Uterus (tissue), 4 donors: ENCODE measurements at places on chromosomes 2 and 18. TPM values are rescaled to one million over a fixed set of nuclear protein-coding genes. Genes with fewer than 3 reads are reported as not detected.

DNA sequence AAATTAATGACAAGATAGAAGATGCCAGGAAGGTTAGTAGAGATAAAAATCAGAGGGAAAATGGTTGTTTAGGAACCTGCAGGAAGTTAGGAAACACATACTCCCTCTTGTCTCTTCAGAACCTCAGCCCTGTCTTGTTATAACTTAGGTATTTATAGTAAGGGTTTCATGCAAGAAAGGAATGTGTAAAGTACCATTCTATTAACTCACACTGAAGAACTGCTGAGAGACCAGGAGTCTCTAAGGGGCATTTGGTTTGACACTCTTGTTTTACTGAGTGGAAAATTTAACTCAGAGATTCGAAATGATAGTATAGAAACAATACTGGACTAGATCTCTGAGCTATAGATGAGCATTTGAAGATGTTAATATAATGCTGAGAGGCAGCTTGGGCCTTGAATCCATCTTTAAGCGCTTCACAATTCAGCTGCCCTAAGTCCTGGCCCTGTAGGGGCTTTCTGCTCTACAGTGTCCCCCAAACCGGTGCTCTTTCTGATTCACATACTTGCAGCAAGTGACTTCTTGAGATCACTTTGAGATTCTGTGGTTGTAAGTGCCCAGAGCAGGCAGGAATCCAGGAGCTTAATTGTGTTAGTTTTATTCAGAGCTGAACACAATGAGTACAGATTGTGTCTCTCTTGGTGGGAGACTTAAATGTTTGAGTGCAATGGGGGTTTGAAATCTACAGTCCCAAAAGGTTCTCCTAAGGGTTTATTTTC is 235.0 kb upstream of the RGPD4 start:
- no peak for DNase-seq

Gene PID1
- total RNA-seq = 26.4 TPM

GRCh38 chr2:174763780-174764179 is 492 bp downstream of the CHRNA1 start:
- DNase-seq = no peak

Gene ZNF24
- 28.5 TPM for total RNA-seq

Gene FSIP2
- 4.3 TPM for total RNA-seq

Gene MFSD2B
- total RNA-seq = 1.4 TPM

GRCh38 chr18:33751613-33752221 is 173.7 kb downstream of the ASXL3 start:
- no peak for DNase-seq

- no peak for DNase-seq
Observed at GRCh38 chr2:17591846-17592245, 51.4 kb downstream of the VSNL1 start.

DNA sequence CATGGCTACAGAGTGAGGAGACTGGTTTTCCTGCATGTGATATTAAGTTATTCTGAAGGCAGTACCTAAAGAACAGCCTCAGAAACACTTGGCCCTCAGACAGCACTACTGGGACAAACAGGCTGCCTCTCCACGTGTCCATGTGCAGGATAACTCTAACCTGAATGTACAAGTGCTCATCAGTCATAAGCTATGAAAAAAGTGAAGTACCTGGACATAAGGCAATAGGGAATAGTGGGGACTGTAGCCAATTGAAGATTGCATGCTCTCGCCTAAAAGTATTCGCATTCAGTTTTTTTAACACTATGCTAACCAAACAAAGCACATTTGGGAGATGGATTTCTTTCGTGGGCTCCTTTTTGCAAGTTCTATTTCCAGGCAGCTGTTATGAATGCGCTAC is 33.0 kb downstream of the SLC14A1 start:
- DNase-seq = no peak

DNA sequence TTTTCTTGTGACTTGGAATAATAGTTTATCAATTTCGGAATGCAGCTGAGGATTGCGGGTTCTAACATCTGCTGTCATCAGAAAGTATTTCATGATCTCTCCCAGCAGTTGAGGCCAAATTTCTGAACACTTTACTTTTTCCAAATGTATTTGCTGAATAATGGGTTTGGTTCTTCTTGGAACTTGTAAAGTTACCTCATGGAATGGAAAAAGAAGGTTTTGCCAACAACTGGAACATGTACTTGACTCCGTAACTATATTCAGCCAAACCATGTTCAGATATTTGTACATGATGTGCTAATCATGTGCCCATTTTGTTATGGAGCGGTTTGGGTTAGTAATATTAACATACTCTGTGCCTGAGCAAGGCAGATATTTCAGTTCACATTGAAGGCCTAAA is 119.6 kb downstream of the LCLAT1 start:
- DNase-seq = no peak

DNA sequence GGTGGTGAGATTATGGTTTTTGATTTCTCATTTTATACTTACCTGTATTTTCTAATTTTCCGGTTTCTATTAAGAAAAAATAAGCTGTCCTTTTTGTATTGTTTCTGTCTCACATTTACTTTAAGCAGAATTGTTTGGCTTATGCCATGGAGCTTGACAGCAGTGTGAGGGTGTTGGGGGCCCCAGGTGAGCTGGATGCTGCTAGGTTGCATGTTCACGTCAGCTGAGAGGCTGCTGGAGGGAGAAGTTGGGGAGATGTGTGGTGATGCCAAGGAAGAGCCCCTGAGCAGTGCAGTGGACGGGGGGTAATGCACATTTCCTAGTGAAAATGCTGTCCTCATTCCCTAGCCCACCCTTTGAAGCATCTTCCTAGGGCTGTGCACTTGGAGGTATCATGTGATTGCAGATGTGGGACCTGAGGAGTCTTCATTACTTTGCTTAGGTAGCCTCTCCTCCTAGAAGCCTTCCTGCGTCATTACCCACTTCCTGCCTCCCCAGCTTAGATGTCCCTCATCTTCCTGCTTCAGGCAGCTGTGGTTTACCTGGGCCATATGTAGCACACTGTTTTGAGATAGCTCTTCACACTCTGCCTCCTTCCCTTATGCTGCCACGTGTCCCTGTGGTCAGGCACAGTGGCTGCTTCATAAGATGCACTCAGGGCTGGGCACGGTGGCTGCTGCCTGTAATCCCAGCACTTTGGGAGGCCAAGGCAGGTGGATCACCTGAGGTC is 16.2 kb downstream of the ATG16L1 start:
- no peak for DNase-seq

Gene CFAP221
- total RNA-seq = 0.51 TPM

GRCh38 chr2:231300020-231300721 is 95.3 kb upstream of the B3GNT7 start:
- no peak for DNase-seq

GRCh38 chr18:43486462-43486861 is 209.2 kb upstream of the SYT4 start:
- no peak for DNase-seq

DNA sequence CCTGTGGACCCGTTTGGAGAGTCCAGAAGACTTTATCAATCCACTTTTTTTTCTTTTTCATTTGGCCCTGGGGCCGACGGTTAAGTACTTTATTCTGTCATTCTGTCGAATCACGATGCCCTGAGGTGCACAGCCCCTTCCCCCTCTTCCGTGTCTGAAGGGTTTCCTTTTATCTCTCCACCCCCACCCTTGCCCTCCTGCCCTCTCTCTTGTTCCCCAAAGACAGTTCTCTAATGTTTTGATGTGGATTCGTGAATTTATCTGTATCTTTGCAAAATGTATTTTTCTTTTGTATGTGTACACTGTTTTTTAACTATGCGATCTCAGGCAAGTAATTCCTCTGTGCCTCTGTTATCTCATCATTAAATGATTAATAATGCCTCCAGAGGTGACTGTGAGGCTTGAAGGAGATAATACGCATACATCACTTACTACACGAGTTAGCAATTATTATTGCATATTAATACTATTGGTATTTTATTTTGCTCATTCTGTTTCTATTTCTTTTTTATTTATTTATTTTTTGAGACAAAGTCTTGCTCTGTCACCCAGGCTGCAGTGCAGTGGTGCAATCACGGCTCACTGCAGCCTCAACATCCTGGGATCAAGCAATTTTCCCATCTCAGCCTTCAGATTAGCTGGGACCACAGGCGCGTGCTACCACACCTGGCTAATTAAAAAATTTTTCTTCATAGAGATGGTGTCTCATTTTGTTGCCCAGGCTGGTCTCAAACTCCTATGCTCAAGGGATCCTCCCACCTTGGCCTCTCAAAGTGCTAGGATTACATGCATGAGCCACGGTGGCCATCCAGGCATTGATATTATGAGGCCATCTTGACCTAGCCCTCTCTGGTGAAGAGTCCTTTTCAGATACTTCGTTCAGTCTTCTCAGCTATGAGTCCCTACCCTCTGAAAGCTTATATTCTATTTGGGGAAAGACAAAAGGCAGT is 1.4 kb upstream of the CASP8 start:
- no peak for DNase-seq

DNA sequence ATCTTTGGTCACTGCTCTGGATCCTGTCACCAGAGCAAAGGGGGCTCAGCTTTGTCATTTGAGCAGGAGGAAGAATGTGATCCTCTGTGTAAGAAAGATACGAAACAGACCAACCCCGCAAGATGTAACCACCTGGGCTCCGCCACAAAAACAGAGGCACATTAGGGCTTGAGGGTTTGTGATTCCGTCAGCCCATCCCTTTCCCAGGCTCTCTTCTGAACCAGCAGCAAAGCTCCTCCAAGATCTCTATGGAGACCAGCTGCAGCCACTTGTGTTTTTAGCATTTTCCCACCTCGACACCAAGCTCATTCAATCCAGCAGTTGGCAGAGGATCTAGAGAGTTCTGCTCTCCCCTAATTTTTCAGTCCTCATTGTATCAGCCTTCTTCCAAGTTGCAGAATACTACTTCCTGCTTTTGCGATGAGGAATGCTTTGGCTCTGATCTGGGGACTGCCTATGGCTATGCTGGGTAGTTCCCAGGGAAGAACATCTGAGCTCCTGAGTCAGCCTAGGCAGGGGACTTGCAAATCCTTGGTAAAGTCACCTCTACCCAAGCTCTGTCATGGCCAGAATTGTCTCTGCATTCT is 139.6 kb upstream of the RAB12 start:
- DNase-seq = no peak

Gene SLC25A52
- not detected for total RNA-seq

DNA sequence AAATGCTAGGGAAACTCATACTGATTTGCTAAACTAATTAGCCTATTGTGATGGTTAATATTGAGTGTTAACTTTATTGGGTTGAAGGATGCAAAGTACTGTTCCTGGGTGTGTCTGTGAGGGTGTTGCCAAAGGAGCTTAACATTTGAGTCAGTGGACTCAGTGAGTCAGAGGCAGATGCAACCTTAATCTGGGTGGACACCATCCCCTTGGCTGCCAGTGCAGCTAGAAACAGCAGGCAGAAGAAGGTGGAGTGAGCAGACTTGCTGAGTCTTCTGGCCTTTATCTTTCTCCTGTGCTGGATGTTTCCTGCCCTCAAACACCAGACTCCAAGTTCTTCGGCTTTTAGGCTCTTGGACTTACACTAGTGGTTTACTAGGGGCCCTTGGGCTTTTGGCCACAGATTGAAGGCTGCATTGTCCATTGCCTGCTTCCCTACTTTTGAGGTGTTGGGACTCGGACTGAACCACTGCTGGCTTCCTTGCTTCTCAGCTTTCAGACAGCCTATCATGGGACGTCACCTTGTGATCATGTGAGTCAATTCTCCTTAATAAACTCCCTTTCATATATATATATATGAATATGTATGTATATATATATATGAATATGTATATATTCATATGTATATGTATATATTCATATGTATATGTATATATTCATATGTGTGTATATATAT is 69.7 kb downstream of the RPRM start:
- DNase-seq = no peak

GRCh38 chr2:57084697-57085281 is 901.0 kb downstream of the CCDC85A start:
- no peak for DNase-seq

- DNase-seq = no peak
Observed at GRCh38 chr2:135962366-135963123, 22.9 kb downstream of the DARS1 start.

GRCh38 chr2:86672027-86672545 is 48.0 kb upstream of the RMND5A start:
- no peak for DNase-seq

DNA sequence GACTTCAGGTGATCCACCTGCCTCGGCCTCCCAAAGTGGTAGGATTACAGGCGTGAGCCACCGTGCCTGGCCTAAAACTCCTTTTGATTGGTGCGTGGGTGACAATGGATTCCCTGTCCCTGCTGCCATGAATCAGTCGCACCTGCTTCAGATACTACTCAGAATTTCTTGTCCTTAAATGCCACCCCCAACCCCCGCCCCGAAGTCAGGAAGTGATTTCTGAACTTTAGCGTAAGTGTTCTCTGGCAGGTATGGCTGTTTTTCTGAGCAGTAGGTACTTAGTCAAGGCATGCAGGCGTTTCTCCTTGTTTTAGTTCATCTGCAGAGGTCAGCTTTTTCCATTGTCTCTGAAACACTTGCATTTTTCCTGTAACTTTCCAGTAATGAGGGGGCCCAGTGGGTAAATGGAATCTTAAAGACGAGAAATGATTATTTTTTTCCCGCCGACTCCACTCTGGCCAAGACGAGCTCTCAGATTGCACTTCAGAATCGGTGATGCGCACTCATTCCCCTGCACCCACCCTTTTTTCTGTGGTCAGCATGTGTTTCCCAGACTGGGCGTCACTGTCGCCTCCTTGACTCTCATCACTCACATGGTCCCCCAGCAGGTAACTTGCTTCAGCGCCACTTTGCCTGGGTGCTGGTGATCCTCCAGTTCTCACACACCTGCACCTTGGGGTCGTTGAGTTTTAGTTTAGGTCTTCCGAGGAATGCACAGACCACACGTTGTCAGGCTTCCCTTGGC is 179.7 kb downstream of the GBX2 start:
- DNase-seq = no peak

Gene CNRIP1
- 30.2 TPM for total RNA-seq

DNA sequence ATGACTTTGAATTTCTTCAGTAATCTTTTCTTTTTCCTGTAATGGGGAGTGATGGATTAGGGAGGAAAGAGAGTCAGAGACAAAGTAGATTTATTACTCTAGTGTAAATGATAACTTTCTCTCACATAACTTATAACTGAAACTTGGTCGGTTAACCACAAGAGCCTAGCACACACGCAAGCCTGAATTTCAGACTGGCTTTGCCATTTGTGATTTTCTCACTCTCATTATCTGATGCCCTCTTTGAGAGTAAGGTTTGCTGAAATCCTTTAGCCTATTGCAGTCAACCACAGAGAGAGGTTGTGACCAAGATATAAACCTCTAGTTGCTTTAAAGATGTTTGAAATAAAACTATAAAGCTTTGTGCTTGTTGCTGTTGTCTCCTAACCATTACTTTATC is 117.9 kb upstream of the NETO1 start:
- no peak for DNase-seq

Gene GPR75
- 0.29 TPM for total RNA-seq

Gene NXPH2
- not detected for total RNA-seq

GRCh38 chr2:6452702-6453481 is 412.8 kb downstream of the CMPK2 start:
- DNase-seq = no peak

Gene CDH20
- not detected for total RNA-seq
